GM23248 (cell line): ENCODE measurements at places on chromosomes 5 and 9.

GRCh38 chr5:39352170-39352569, 12.1 kb downstream of the C9 start:
- no peak for DNase-seq

DNA sequence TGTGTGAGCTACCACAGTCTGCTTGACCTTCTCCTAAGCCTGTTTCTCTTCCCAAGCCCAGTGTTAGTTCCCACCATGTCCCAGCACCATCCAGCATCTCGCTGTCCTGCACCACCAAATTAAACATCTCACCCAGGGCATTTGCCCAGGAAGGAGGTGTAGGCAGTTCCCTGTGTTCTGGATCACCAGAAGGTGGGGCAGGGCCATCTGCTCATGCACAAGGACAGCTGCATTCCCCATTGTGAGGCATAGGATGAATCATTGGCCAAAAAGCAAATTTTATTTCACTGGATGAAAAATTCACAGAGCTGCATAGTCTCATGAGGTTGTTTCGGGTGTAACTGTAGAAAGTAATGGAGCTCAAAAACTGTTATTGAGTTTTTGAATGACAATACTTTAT, 89.5 kb upstream of the GRIA1 start:
- DNase-seq: peak; percentile 78

GRCh38 chr5:153084511-153084910, 406.0 kb upstream of the GRIA1 start:
- no peak for DNase-seq

DNA sequence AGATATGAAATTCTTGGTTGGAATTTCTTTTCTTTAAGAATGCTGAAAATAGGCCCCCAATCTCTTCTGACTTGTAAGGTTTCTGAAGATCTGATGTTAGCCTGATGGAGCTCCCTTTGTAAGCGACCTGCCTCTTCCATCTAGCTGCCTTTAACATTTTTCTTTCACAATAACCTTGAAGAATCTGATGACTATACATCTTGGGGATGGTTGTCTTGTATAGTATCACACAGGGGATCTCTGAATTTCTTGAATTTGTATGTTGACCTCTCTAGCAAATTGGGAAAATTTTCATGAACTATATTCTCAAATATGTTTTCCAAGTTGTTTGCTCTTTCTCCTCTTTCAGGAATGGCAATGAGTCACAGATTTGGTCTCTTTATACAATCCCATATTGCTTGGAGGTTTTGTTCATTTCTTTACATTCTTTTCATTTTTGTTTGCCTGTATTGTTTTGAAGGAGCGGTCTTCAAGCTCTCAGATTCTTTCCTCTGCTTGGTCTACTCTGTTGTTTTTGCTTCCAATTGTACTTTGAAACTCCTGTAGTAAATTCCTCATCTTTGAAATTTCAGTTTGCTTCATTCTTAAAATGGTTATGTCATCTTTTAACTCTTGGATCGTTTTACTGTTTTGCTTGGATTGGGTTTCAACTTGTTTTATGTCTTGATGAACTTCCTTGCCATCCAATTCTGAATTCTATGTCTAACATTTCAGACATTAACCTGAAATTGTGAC, 245.2 kb upstream of the TARS1 start:
- DNase-seq: peak; percentile 55

GRCh38 chr5:157864067-157864466, 5.1 kb upstream of the CLINT1 start:
- no peak for DNase-seq

- DNase-seq: peak; percentile 95
These were observed 26.8 kb downstream of the JADE2 start for GRCh38 chr5:134552301-134552700.

- no peak for DNase-seq
These were observed 97.0 kb upstream of the FAM120A start for GRCh38 chr9:93354451-93354850.

DNA sequence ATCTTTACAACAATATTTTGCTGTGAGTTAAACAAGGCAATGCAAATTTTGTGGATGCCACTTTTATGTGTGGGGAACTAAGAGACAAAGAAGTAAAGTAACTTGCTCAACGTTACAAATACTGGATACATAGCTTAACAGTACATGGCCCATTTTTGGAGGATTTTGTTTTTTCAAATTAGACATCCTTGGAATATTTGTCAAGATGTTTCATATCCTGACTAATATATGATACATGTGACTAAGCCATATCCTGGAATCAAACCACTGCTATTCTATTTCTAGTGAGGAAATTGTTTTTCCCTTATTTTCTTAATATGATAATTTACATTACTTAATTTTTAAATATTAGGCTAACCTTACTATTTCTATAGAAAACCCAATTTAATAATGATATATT, 529.8 kb downstream of the DMRTA1 start:
- peak; percentile 77 for DNase-seq

- no peak for DNase-seq
These were observed 222.1 kb downstream of the GOLPH3 start for GRCh38 chr5:31952067-31952466.

GRCh38 chr9:108973895-108974294, 39.4 kb downstream of the CTNNAL1 start:
- no peak for DNase-seq

GRCh38 chr9:89179895-89180734, 1.5 kb upstream of the SHC3 start:
- DNase-seq: peak; percentile 98

DNA sequence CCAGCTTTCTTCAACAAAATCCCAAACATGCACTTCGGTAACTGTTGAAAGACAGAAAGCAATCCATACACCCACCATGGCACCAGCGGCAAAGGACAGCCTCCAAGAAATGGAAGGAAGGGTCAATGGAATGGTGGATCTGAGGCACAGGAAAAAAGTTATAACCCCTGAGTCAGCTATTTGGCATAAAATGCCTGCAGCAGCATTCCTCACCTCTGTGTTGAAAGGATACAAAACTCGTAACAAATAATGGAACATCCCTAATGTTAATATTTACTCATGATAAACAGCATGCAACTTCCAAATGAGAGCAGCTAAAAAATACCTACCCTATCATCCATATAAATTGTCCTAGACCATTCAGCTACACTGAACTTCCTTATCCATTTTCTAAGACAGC, 9.4 kb downstream of the FBXW11 start:
- no peak for DNase-seq

GRCh38 chr9:131622523-131622922, 77.2 kb downstream of the PRRT1B start:
- DNase-seq: no peak

- no peak for DNase-seq
These were observed 62.0 kb downstream of the PSMB7 start for GRCh38 chr9:124353166-124353768.

GRCh38 chr5:122015471-122015870, 53.7 kb downstream of the SRFBP1 start:
- DNase-seq: no peak
